ENCODE measurements at places on chromosomes 7 and 10.

DNA sequence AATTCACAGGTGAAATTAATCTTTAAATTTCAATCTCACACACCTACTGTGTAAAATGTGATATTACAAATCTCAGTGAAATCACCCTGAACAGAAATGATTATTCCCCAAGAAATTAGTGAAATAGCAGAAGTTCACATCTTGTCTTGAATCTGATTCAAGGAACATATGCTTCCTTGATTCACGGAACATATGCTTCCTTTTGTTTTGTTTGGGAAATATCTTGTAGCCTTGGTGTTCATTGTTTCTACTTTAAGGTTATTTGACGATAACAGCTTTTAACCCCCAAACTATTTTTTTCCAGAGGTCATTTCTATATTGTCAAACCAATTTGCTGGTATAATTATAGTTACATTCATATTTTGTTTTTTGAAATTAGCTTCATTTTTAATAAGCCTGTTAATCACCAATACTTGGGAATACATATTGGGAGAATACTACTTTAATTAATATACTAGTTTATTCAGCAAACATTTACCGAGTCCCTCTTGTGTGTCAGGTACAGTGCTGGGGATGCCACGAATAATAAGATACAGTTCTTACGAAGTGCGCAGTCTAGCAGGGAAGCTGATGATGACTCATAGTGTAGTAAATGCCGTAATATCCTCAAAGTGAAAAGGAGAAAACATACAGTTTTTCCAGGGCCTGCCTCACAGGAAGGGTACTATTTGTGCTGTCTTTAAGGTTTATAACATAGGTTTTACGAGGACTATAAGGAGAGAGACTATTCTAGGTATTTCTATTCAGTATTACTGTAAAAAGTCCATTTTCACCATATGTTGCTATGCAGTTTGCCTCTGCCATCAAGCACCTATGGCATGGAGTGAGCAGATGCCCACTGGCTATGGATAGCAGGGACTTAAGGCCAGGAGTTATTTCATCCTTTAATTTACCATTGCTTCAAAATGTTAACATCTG is 32.5 kb downstream of the PRKAR2B start:
- DNase-seq = no peak

DNA sequence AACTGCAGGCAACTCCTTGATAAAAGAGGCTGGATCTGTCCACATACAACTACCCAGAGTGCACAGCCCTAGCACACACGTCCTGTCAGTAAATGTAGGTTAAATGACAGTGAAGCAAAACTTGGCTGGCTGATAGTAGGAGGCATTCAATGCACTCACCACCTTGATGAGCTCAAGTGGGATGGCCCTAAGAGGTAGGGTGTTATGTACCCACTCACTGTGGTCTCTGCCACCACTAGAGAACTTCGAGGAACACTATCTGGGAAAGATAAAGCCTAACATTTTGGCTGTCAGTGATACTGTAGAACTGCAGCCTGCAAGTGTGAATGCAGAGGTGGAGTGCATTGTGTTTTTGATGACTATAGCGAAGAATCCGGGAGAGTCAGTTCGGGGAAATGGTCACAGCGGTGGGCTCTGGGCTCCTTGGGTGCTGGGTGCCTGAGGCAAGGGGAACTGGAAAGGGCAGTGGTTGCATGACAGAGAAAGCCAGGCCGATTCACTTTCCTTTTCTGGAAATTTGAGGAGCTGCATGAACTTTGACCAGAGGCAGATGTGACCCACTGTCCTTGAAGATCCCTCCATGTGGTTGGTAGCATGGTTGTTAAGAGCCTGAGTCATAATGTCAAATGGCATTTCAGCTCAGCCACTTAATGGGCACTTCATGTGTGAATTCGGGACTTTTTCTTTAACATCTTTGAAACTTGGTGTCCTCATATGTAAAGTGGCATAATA is 93.1 kb upstream of the ZPBP start:
- DNase-seq = no peak

DNA sequence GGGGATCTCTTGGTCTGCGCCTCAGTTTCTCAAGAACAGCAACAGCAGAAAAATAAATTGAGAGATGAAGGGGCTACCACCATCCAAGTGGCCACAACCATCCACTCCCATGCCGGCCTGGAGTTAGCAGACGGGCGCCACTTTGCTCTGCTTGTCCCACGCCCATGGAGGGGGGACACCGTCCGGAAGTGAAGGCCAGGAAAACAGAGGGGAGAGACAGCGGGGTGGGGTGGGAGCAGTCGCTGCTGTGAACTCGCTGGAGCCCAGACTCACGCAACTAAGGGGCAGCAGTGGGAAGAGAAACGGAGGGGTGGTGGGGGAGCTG is 135.4 kb downstream of the KIF20B start:
- no peak for DNase-seq

- no peak for DNase-seq
These were observed 552.9 kb downstream of the ARL4A start for GRCh38 chr7:13240349-13240748.

GRCh38 chr7:128939861-128940410 is 2.2 kb downstream of the IRF5 start:
- no peak for DNase-seq

- DNase-seq = no peak
These were observed 223.3 kb upstream of the FERD3L start for GRCh38 chr7:19368491-19368925.

GRCh38 chr10:35398908-35399307 is 62.6 kb downstream of the CCNY start:
- no peak for DNase-seq

DNA sequence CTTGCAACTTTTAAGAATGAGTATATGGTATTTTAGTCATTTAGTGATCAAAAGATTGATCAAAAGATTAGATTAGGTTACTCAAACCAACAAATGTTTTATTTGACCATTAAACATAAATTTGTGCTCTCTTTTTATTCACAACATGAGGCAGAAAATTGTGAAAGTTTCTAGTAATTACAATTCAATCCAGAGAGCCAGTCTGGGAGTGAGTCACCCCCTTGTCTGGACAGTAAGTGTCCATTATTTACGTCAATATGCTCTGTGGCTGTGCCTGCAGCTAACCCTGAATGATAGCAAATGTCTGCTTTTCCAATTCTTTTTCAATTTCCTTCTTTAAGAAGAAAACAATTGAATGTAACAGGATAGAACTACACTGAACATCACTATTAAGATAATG is 27.9 kb downstream of the GNG11 start:
- DNase-seq = peak; percentile 22

Data from BE2C (cell line).